ENCODE measurements at places on chromosomes 7 and 10.

DNA sequence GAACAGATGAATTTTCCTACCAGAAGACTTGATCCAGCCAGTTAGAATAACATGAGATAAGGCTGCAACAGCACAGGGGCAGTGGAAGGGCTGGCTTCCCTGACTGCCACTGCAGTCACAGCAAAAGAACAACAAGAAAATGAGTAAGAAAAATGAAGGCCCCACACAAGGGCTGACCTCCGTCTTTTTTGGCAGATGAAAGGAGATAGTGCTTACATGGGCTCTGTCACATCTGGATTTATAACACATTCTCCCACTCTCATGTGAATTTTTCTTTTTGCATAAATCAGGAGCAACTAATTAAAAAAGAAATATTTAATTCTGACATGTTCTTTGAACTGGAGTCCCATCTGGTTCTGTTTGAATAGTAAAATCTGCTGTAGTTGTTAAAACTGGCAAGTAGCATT lies 99.6 kb downstream of the NRP1 start:
- no peak for DNase-seq

GRCh38 chr7:131861620-131862346 lies 305.4 kb upstream of the PODXL start:
- no peak for DNase-seq

DNA sequence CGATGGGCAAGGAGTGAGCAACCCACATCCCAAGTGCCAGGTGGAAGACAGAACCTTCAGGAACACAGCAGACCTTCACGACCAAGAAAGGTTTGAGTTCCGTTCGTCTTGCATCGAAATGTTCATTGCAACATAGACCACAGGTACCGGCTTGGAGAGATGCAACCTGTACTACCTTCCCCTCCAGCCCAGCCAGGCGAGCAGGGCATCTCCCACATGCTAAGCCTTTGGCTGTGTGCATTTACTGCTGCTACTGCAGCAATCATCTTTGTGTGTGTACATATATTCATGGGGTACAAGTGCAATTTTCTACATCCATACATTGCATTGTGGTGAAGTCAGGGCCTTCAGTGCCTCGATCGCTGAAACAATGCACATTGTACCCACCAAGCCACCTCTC lies 58.8 kb downstream of the CTBP2 start:
- DNase-seq: no peak

DNA sequence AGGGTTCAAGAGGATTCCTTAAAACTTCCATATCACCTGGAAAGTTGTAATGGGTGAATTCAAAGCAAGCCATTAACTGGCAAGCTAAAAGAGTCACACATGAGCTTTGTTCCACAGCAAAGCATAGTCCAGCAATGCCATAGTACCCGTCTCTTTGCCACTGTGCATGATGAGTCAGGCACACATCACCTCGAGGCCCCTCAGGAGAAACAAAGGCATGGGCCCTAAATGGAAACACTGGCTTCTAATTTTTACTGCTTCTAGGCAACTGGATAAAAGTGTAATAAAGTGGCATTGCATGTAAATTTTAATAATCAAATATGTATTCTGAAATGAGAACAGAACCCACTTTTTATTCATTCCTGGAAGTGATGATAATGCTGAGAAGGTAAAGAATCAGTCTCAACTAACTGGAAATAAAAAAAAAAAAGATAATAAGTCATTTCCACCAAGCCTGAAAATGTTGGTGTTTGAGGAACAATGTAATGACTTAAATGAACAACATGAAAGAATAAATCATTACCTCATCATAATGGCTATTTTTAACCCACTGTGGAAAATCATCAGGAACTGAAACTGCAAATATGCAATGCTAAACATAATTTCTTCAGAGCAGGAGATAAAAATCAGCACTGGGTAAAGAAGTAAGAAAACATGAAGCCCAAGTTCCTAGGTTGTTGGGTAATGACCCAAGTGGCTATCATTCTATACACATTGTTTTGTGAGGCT lies 104.9 kb downstream of the CDK6 start:
- DNase-seq: peak; percentile 2

DNA sequence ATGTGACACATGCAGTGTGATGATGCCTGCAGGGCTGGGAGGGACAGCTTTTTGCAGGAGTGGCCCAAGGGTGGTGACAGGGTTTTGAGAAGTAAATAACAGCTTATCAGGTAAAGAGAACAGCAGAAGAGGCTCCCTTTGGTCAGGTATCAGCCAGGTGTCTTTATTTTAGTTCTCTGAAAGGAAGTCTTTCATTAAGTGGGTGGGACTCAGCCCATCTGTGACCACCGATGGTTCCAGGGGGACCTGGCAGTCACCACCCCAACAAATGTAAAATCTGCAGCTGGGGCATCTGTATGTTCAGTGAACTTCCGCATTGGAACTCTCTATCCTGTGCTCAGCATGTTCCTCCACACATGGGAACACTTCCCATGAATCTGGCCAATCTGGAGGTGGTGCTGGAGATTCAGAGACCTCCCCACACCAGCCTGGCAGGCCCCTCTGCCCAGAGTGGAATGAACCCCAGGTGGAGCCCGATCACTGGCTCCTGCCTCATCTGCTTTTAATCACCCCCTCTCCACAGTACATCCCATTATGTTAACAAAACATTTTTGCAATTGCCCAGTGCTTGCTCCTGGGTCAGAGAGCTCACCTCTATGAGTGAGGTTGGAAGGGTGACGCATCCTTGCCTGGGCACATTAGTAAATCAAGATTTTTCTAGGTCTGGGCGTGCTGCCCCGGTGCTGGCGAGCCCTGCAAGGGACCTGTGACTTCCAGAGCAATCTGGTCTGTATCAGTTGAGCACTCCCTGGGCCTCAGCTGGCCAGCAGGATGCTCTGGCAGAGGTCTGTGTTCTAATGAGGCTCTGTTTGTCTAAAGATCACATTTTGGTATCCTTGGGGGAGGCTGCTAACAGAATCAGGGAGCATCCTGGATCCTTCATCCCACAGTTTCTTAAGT lies 140.4 kb upstream of the GDF10 start:
- no peak for DNase-seq

Measured in CD4-positive, alpha-beta T cell treated with Interleukin-1 beta for 1 hour (primary cell).